Activated T-cell treated with anti-CD3 and anti-CD28 coated beads, Interleukin-2, amount 50 U/mL, for 4 hours (primary cell): ENCODE measurements at places on chromosomes 11 and 22.

- DNase-seq = peak; percentile 53
These were observed 16.4 kb upstream of the MRGPRX2 start for GRCh38 chr11:19076744-19077589.

DNA sequence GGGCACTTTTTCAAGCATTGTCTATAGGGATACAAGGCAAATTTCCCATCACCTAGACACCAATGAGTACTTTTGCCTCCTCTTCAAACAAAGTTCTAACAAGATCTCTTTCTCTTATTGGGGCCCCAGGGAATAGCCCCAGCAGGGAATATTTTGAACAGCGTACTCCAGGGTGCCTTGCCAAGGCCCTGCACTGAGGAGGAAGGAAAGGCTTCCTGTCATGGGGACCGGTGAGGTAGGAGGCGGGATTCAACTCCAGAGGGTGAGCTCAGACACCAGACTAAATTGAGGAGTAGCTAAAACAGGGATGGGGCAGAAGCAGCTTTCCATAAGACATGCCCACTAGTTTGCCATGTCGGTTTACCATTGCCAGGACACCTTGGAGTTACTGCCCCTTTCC lies 28.0 kb upstream of the OR56B4 start:
- no peak for DNase-seq

- no peak for DNase-seq
These were observed 4.9 kb downstream of the INPPL1 start for GRCh38 chr11:72229336-72229924.

DNA sequence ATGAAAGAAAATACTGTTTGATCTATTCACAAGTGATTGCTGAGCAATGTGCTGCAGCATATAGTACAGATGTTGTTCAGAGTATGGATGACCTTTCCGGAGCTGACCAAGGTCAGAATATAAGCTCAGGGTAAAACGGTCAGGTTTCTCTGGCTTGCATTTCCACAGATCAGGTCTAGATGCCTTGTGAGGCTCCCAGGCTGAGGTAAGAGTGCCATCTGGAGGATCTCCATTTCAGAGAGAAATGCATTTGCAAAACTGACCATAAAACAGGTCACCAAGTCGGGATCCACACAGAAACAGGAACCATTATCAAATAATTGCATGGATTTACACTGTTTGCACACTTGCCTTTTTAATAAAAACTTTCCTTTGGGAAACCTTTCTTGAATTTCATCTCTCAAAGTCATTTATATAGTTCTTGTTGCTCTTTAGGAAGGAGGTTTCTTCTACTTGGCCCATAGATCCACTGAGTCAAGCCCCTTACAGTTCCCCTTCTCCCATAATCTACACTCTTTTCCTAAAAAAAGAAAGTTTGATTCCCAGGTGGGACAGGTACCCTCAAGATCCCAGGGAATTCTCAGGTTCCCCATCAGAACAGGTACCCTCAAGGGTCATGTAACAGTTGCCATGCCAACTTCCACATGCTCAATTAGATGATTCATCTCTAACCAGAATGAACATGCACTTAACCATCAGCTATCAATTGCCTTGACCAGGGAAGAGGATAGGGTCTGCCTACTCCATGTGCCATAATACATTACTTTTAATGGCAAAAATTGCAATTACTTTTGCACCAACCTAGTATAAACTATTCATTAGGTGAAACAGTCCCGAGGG lies 25.0 kb upstream of the TMPRSS5 start:
- no peak for DNase-seq

- no peak for DNase-seq
These were observed 70.8 kb downstream of the RAB38 start for GRCh38 chr11:88104408-88104807.

GRCh38 chr22:18120857-18121256 lies 10.2 kb downstream of the TUBA8 start:
- DNase-seq = no peak

- no peak for DNase-seq
These were observed 64.2 kb upstream of the RASSF10 start for GRCh38 chr11:12944889-12945288.

- no peak for DNase-seq
These were observed 16.9 kb upstream of the SPTY2D1 start for GRCh38 chr11:18650859-18651557.

DNA sequence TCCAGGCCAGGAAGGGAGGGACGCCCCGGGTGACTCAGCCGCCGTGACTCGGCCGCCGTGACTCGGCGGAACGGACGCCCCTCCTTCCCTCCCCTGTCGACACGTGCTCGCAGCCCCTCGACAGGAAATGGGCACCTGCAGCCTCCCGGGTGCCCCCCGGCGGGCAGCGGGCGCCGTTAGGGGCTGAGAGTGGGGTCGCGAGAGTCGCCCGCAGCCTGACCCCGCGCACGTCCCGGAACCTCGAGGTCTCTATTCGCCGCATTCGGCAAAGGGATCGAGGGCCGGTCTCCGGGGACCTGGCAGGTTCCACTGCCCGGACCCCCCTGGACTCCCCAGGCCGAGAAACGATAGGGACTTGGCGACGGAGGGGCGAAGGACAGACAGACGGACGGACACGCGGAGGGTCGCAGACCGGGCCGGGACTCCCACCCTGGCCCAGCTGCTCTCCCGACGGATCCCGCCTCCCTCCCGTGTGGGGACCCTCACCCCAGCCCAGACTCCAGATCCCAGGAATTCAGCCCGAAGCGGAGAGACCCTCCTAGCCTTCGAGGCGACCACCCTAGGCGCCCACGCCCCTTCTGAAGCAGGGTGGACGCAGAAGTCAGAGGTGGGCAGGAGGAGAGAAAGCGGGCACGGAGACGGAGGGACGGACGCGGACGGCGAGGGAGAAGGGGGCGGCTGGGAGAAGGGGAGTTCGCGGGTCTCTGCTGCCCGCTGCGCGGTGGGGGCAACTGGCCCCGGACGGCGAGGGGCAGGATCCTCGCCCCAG lies 648 bp downstream of the FOSL1 start:
- peak; percentile 75 for DNase-seq

GRCh38 chr11:73312036-73312435 lies 4.0 kb downstream of the ARHGEF17 start:
- no peak for DNase-seq

GRCh38 chr11:33723238-33723881 lies 12.9 kb downstream of the CD59 start:
- no peak for DNase-seq

DNA sequence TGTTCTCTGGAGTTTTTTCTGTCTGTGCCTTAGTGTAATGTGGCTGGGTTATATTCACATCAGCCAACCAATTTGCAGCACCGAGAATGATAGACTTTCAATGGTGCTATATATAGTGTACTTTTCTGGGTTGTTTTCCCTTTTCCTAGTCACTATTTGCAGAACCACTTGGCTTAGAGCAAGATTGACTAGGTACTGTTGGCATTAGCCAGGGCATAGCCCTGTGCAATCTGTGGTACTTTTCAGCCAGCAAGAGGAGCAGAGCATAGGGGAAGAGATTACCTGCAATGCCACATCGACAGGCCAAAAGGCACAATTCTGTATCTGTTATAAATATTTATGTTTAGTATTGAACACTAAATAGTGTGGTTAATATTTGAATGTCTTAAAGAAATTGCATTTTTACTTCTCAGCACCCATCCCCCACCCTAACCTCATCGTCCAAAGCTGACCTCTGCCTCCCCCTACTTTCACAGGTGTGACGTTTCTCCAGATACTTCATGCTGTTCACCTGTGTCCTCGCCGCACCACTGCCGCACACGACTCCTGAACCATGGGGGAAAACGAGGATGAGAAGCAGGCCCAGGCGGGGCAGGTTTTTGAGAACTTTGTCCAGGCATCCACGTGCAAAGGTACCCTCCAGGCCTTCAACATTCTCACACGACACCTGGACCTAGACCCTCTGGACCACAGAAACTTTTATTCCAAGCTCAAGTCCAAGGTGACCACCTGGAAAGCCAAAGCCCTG lies 51.4 kb downstream of the MICAL2 start:
- DNase-seq = no peak

DNA sequence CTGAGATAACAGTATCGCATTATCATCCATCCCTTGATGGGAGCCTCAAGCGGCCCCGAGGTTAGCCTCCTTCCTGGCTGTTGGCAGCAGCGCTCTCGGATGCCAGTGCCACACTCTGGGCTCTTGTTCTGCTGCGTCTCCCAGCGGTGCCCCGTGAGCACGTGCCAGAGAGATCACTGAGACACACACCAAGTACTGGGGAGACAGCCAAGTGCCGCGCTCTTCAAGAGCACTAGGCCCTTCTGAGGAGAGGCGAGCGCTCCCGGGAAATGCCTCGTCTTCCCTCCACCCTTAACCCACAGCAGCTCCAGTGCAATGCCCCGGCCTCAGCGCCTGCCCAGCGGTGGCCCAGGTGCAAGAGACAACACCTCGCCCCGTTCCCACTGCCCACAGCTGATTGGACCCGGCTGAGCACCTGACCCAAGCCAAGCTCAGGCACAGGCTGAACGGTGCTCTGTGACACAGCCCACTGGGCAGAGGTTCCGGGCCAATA lies 248.3 kb upstream of the NARS2 start:
- DNase-seq = no peak

GRCh38 chr11:118899706-118900360 lies 16.1 kb downstream of the CXCR5 start:
- no peak for DNase-seq

DNA sequence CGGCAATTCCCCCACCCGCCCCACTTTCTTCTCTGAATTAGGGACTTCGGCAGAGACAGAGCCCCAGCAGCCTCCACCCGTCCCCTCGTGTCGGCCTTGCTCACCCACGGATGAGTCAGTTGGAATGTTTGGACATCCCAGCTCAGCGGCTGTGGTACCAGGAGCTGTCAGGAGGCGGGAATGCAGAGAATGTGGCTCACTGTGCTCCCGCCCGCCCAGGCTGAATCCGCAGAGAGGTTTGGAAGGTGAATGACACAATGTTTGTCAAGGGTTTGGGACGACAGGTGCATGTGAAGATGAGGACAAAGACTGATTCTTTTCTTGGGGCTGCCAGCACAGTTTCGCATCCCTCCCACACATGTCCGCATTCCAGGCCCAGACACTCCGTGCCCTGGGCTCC lies 39.6 kb downstream of the LIF start:
- no peak for DNase-seq

DNA sequence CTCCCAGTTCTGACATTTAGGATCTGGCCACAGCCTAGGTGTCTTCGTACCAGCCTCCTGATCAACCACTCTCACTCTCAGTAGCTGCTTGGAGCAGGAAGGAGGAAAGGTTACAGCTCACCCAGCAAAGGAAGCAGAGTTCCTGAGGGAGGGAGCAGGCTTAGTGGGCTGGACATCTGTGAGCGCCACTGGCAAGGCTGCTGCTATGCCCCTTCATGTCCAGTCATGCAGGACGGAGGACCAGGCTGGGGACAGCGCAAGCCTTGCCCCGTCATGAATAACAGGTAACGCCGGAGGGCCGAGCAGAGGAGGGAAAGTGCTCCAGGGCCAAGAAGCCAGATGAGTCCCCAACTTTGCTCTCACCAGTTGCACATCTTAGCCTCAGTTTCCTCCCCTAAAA lies 25.8 kb downstream of the TPST2 start:
- DNase-seq = no peak

GRCh38 chr11:70173018-70173417 lies 30.1 kb upstream of the FADD start:
- no peak for DNase-seq

- no peak for DNase-seq
These were observed 36.3 kb downstream of the HORMAD2 start for GRCh38 chr22:30116362-30117117.

- peak; percentile 60 for DNase-seq
These were observed 539 bp downstream of the SIRT3 start for GRCh38 chr11:235609-235996.

DNA sequence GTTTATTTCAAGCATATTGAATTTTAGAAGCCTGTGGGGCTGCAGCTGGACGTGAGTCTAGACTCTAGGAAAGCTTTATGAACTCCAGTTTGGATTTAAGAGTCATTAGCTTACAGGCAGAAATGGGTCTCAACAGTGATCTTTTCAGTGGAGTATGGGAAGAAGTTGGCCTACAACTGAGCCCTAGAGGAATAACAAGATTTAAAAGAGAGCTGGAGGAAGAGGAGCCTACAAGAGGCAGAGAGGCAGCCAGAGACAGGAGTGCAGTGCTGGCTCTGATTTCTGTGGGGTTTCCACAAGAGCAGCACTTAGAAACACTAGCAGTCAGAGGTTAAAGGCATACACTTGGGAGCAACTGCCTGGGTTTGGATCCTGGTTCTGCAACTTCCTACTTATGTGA lies 17.9 kb downstream of the APOL5 start:
- no peak for DNase-seq

- no peak for DNase-seq
These were observed 87.2 kb upstream of the PITPNB start for GRCh38 chr22:28006271-28006670.

DNA sequence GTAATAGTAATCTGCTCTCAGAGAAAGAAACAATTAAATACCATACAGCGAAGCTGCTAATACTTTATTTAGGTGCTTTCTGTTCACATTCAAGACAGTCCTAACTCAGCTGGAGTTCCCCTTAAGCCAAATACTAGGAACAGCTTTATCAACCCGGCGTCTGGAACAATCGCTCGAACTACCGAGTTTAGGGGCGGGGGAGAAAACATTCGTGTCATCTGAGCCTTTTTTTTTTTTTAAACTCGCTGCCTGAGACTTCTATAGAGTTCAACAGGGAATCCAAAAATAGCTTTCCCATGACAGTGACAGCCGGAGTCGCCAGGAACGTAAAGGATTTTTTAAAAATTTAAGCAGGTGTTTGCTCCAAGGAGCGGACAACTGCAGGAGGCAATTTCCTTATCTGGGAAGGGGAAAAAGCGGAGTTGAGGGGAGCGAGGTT lies 852 bp downstream of the TRAF6 start:
- peak; percentile 30 for DNase-seq

DNA sequence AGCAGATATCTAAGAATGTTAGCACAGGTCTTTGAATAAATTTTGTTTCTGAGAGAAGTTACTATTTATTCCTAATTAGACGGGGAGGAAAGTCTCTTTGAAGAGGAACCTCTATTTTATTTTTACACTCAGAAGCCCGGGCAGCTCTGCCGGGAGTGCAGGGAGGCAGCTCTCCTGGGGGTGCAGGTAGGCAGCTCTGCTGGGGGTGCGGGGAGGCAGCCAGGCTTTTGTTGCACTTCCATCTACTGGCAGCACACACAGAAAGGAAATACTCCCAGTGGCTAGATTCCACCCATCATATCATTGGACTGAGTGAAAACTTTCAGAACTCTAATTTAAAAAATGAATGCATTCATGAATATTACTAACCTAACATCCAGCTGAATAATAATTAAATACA lies 24.6 kb downstream of the OR10A6 start:
- DNase-seq = no peak

- DNase-seq = no peak
These were observed 7.8 kb downstream of the SLCO2B1 start for GRCh38 chr11:75158696-75159150.

- no peak for DNase-seq
These were observed 705 bp downstream of the PTPRJ start for GRCh38 chr11:47980907-47981621.

DNA sequence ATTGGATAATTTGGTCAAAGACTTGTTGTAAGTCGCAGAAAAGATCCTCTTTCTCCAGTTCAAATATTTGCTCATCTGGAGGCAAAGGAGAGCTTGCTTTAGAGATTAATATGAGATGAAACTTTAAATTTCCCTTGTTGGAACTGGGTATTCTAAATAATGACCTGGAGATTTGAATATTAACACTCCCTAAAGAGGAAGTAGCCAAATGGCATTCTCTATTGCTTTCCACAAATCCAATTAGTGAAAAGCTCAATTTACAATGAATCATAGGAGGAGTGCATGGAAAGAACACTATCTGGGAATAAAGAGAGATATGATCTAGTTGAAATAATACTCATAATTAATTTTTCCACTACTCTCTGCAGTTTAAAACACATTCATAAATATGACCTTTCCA lies 641.6 kb upstream of the TENM4 start:
- DNase-seq = no peak

- DNase-seq = no peak
These were observed 179.9 kb upstream of the PLET1 start for GRCh38 chr11:112440518-112440917.
